Bladder microvascular endothelial cell (primary cell): ENCODE measurements at places on chromosomes 6 and 20. TPM values are rescaled to one million over a fixed set of nuclear protein-coding genes. Genes with fewer than 3 reads are reported as not detected.

Gene GPLD1
- 0.06 TPM in 1 of 2 replicates, not detected in the other for total RNA-seq

Gene COL21A1
- 0.06 and 0.16 TPM in 2 replicates for total RNA-seq

Gene APCDD1L
- total RNA-seq, result 0.13 TPM in 1 of 2 replicates, not detected in the other

Gene PACSIN1
- total RNA-seq, result not detected in 2 replicates

Gene COL9A3
- total RNA-seq, result 0.32 and 0.69 TPM in 2 replicates

Gene CST5
- total RNA-seq, result not detected in 2 replicates

Gene NMBR
- total RNA-seq, result 0.16 TPM in 1 of 2 replicates, not detected in the other

Gene GNRH2
- 0.25 TPM in 1 of 2 replicates, not detected in the other for total RNA-seq

Gene HTR1B
- 5.7 and 6.9 TPM in 2 replicates for total RNA-seq

Gene MUCL3
- total RNA-seq, result not detected in 2 replicates

Gene TGM2
- 265 and 1,184 TPM in 2 replicates for total RNA-seq

Gene TUBE1
- 11.0 and 20.3 TPM in 2 replicates for total RNA-seq

Gene GHRH
- total RNA-seq, result not detected in 2 replicates

Gene SYCP2L
- total RNA-seq, result 0.13 and 0.16 TPM in 2 replicates

Gene OR12D3
- not detected in 2 replicates for total RNA-seq

Gene EYA4
- total RNA-seq, result 0.25 TPM in 1 of 2 replicates, not detected in the other

Gene FRK
- under 0.01 and 0.06 TPM in 2 replicates for total RNA-seq
